ENCODE measurements at places on chromosomes 5 and 9.

DNA sequence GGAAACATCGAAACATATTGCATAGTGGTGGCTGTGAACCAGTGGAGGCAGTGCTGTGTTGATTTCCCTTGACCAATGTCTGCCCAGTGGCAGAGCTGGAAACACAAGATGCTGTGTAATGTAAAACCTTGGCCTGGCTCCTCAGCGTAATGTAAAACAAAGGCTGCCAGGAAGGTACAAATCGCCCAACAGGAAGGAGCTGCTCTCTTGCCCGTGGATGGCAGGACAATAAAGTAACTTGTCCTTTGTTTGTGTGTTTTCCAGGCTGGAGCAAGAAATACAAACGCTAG, 143.4 kb downstream of the PALM2AKAP2 start:
- no peak for DNase-seq

DNA sequence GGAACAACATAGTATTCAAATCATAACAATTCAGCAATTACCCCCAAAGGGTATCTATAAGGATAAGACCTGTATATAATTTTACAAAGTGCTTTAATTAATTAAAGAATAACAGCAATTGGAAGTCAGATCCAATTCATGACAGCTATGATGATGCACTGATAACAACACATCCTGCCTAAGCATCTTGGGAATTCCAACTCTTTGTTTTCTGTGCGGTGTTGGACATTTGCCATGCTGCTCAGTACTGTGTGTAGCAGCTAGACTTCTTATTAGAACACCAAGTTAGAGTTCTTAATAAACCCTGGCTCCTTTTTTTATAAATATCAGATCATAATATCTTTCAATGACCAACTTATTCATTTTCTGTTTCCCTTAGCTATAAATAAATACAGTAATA, 209.0 kb downstream of the SEC61B start:
- no peak for DNase-seq

- no peak for DNase-seq
Observed at GRCh38 chr5:36801523-36801922, 75.0 kb upstream of the NIPBL start.

DNA sequence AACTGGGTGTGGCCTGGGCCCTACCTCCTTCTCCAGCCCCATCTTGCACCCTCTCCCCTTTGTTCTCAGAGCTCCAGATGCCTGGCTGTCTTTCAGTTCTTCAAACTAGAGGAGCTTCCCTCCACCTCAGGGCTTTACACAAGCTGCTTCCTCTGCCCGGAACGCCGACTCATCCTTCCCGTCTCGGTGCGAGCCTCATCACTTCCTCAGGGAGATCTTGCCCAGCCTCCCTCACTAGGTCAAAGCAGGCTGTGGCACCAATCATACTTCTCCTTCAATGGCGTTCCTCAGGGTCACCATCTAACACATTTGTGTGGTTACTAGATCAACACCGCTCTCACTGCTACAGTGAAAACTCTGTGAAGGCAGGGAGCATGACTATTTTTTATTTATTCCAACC, 56.2 kb upstream of the ZSWIM6 start:
- DNase-seq, result no peak

DNA sequence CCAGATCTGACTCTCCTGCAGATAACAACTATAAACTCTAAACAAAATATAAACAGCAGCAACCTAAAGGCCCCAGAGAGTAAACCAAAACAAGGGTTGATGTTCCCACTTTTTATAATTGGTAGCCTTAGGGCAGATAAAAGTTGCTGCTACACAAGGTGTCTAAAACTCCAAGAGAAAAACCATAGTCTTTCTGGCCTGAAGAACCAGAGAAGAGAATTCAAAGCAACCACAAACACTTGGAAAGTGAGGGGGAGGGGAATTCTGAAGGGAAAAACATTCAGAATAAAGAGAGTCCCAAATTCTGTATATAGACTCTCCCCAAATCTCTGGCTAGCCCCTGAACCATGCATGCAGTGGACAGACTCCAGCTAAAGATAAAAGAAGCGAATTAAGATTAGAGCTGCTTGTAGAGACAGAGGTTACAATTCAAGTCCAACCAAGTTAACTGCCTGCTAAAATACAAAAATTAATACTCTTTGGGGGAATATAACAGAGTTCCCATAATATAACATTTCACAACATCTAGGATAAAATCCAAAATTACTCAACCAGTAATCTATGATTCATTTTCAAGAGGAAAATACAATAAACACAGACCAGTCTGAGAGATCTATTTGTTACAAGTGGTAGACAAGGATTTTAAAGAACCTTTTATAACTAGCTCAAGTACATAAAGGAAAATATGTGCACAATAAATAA, 37.5 kb upstream of the RGMB start:
- DNase-seq, result no peak

GRCh38 chr5:160843240-160843639, 8.8 kb downstream of the ATP10B start:
- no peak for DNase-seq

GRCh38 chr9:118268046-118268445, 563.8 kb downstream of the TLR4 start:
- no peak for DNase-seq
